ENCODE measurements at places on chromosomes 2 and 18.

DNA sequence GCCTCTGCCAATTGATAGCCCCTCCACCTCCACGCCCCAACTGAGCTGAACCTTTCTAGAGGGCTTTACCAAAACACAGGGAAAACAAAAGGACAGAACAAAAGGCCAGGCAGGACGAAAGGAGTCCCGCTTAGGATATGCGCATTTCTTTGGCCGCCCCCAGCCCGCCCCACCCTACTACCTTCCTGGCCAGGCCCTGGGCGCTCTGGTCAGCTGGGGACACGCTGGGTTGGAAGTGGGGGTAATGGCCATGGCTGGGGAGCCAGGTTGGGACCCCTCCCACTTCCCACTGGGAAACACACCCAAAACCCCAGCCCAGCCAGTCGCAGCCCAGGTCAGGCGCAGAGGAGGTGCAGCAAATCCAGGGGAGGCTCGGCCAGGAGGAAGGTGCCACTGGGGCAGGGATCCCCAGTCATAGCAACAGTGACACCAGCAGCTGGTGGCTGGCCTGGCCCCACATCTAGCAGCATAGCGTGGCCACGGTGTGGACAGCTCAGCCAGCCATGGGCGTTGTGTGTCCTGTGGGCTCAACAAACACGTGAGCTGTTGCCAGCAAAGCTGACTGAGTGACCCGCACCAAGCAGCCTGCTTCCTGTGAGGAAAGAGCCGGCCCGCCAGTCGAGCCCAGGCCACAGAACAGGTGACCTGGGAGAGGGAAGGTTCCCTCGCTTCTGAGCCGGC, 24.6 kb upstream of the B3GNT7 start:
- peaks cover 2% of the 10 kb centered on the region for H3K4me1 ChIP-seq
- DNase-seq = no peak
- H3K4me3 ChIP-seq = no peak overlapping the region
- no peaks in the 10 kb centered on the region for H3K36me3 ChIP-seq
- no peak overlapping the region for H3K27ac ChIP-seq
- H3K27me3 ChIP-seq = peaks cover 2% of the 10 kb centered on the region

DNA sequence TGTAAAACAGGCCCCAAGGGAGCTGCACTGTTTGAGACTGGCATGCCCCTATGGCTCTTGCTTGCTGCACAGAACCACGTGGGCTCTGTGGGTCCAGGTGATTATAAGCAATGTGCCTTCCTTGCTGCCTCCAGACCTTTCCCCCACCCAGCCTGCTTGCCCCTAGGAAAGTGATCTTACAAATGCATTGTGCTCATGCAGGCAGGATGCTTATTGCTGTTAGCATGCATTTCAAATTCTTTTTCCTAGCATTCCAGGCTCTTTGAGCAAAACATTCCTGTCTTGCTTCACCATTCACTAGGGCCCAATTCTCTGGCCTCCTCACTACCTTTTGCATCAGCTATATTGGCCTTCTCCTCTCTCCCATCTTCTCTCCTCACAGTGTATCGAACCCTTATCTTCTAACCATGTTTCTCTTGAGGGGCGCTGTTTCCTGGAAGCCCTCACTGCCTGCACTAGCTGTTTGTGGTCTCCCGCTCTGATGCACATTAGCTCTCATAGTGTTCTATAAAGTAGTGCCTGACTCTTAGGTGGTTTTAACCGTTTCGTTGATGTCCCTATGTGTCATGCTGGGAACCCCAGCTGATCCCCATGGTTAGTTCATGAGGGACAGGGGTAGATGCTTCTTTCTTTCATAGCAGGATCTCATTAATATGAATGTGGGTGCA, 152.9 kb upstream of the EPAS1 start:
- H3K4me1 ChIP-seq = peaks cover 12% of the 10 kb centered on the region
- no peak overlapping the region for H3K4me3 ChIP-seq
- no peak overlapping the region for H3K27ac ChIP-seq
- DNase-seq = no peak
- H3K36me3 ChIP-seq = peaks cover 2% of the 10 kb centered on the region
- no peaks in the 10 kb centered on the region for H3K27me3 ChIP-seq

GRCh38 chr2:241822264-241822623, 13.3 kb downstream of the NEU4 start:
- DNase-seq = no peak
- H3K4me1 ChIP-seq = no peaks in the 10 kb centered on the region
- H3K27ac ChIP-seq = no peak overlapping the region
- H3K27me3 ChIP-seq = peaks cover 10% of the 10 kb centered on the region
- H3K36me3 ChIP-seq = no peaks in the 10 kb centered on the region
- no peak overlapping the region for H3K4me3 ChIP-seq

DNA sequence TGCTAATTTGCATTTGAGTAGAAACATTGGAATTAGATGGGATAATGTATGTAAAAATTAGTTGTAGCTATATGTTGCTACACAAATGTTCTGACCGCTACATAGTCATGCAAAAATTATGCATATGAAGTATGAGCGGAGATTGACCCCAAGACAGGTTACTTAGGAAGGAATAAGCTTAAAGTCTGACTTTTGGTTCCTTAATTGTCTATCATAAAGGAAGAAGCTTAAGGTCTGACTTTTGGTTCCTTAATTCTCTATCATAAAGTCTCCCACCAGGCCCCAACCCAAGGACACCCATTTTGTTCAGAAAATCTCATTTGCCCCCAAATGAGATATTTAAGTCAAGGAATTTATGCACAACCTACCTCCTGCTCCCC, 106.5 kb downstream of the EVA1A start:
- H3K36me3 ChIP-seq = no peaks in the 10 kb centered on the region
- no peak overlapping the region for H3K4me3 ChIP-seq
- no peaks in the 10 kb centered on the region for H3K4me1 ChIP-seq
- peaks cover 19% of the 10 kb centered on the region for H3K27me3 ChIP-seq
- DNase-seq = no peak
- no peak overlapping the region for H3K27ac ChIP-seq

DNA sequence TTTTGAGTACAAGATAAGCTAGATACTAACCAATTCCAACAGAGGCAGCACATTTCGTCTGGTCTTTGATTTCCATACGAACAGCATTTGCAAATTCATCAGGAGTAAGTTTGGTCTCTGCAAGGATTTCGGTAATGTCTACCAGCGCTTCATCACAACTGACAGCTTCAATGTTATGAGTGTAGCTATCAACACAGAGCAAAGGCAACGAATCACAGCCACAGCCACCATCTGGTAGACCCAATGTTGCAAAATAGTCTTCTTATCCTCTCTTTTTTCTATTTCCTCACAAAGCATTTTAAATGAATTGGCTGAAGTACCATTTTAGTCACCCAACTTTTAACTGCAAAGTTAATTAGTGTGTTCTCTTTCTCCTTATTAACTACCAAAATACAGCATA, 68.3 kb downstream of the REV1 start:
- no peaks in the 10 kb centered on the region for H3K27me3 ChIP-seq
- H3K4me3 ChIP-seq = no peak overlapping the region
- peaks cover 26% of the 10 kb centered on the region for H3K36me3 ChIP-seq
- no peak overlapping the region for H3K27ac ChIP-seq
- DNase-seq = peak; percentile 62

GRCh38 chr18:71784777-71785176, 759.4 kb downstream of the CBLN2 start:
- no peak overlapping the region for H3K4me3 ChIP-seq
- no peak for DNase-seq
- no peak overlapping the region for H3K27ac ChIP-seq
- no peaks in the 10 kb centered on the region for H3K27me3 ChIP-seq
- H3K36me3 ChIP-seq = no peaks in the 10 kb centered on the region

- no peaks in the 10 kb centered on the region for H3K36me3 ChIP-seq
- H3K4me1 ChIP-seq = no peaks in the 10 kb centered on the region
- H3K27me3 ChIP-seq = peaks cover 6% of the 10 kb centered on the region
Observed at GRCh38 chr18:25819746-25820363, 270.6 kb downstream of the SS18 start.

GRCh38 chr2:44974064-44974715, 32.7 kb downstream of the SIX3 start:
- H3K27me3 ChIP-seq = peaks cover 48% of the 10 kb centered on the region
- H3K4me3 ChIP-seq = no peak overlapping the region
- H3K4me1 ChIP-seq = no peaks in the 10 kb centered on the region
- DNase-seq = peak; percentile 37
- H3K27ac ChIP-seq = no peak overlapping the region

DNA sequence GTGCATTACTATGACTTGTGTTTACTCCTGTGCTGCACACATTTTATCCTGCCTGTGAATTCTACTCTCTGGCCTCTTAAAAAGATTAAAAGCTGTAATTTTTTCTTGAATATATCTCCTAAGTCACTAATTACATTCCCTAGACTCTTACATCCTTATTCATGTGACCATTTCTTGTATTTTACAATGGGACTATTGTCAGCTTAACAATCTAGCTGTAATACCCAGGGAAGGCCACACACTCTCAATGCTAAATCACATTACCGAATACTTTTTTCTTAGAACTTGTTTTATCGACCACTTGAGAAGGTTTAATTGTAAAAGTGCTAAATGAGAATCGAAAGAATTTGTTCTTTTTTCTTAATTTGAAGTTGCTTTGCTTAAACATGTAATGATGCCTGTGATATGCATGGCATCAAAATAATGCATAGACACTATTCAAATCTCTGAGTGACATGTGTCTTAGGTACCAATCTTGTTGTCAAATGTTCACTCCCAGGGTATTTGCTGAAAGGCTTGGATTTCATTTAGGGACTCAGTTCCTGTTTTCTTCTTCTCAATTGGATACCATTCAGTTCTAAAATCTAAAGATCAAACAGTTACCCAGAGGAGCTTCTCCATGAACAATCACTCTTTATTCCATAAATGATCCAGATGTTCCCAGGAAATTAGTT, 498.5 kb downstream of the DPP10 start:
- H3K4me1 ChIP-seq = no peaks in the 10 kb centered on the region
- no peaks in the 10 kb centered on the region for H3K36me3 ChIP-seq
- no peak overlapping the region for H3K4me3 ChIP-seq
- H3K27me3 ChIP-seq = no peaks in the 10 kb centered on the region
- H3K27ac ChIP-seq = no peak overlapping the region

Data from IMR-90 (cell line).